ENCODE measurements at places on chromosomes 3 and 15.

- no peak for DNase-seq
Observed at GRCh38 chr3:128573707-128574162, 76.9 kb downstream of the RPN1 start.

- peak; percentile 72 for DNase-seq
Observed at GRCh38 chr15:72685925-72686794, at the start of the genes BBS4 and HIGD2B. Gene BBS4 (plus strand): TSS chr15:72686207. CDS start chr15:72686228, 21 bp downstream. Gene HIGD2B (minus strand): TSS chr15:72686182. CDS start chr15:72676374, 9,808 bp downstream.

DNA sequence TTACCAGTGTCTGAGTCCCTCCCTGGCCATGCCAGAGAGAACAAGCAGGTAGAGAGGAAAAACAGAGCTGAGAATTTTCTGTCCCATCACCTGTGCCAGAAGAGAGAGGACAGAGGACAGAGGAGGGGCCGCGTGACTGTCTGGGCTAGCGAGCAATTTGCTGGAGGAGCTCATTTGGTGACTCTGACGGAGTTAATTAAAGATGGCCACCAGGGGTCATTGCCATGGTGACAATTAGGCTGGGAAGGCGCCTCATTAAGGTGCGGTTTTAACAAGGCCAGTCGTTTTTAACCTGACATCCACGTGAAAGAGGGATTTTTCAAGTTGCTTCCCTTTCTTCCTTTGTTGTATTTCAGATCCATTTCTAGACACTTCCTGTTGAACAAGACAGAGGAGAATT is 72.4 kb downstream of the RHCG start:
- no peak for DNase-seq

DNA sequence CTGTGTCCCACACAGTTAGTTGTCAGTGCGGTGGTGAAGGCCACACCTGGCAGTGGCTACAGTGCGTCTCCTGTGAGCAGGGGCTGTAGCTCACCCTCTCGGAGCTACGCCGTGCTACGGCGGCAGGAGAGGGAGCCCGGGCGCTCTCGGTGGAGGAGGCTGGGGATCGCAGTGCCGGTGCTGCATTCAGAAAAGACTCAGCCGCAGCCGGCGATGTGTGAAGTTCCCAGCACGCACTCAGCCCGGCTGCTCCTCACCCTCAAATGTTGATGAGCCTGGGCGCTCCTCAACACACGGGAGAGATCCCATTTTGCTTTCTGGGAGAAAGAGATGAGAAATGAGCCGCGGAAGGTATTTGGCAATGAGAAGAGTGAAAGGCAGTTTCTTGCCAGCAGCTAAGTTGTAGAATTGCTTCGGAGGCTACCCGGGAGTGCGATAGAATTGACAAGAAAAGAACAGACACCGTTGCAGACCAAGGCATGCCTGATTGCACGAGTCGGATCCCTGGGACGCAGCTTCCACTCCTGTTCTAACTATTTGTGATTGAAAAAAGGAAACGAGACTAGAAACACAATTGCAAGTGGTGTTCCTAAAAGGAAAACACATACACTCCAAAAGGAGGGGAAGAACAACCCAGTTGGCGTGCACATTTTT is at the start of gene UNC13C:
Gene UNC13C (plus strand): TSS at position 189 of the 654 bp plus-strand sequence. CDS start 34,463 bp downstream, outside the sequence.
- no peak for DNase-seq

DNA sequence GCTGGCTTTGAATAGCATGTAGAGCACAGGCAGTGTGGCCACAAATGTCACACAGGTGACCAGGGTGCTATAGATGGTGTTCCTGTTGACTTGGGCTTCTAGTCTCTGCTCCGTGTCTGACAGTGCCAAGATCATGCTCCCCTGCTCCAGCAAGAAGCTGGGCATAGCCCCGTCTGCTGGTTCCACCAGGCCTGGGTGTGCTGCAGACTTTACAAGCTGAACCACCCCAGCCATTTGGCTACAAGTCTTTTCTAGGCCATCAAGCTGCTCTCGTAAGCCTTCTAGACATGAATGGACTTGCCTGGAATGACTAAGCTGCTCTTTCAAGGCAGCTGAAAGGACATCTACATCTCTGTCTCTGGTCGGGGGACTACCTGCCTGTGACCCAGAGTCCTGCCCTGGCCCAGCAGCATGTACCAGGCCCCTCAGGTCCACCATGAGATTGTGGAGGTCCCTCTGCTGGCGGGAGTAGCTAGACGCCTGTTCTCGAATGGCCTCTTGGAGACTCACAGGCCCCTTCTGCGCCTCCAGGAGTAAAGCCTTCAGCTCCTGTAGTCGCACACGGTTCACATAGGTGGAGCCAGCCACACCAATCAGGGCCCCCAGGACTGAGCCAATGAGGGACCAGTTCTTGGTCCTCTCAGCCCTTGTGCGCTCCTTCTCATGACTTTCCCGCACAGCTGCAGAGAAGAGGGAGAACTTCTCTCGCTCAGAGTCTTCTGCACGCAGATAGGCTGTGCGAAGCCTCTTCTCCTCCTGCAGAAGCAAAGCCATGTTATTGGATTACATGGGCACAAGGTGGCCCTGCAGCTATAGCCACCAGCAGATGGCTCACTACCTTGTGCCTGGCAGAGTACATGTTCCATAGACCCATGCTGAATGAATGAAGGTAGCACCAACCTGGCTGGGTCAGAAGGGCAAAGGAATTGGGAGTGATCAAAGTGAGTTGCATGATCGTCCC is 2.8 kb upstream of the PLXNB1 start:
- DNase-seq: peak; percentile 36

DNA sequence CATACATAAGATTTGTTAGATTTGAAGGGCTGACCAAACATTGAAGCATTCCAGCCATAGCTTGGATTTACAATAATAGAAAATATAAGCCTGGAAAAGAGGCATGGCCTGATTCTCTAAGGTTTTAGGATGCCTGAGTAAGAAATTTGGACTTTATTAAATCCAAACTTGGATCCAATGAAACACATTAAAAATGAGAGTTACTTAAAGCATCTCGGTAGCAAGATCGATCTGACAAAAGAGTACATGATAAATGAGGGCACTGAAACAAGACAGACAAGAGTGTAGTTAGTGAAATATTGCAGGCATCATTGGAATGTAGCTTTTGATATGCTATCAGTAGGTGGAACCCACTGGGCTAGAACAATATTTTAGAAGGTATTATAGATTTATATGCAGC is 855.7 kb upstream of the DPPA4 start:
- no peak for DNase-seq

DNA sequence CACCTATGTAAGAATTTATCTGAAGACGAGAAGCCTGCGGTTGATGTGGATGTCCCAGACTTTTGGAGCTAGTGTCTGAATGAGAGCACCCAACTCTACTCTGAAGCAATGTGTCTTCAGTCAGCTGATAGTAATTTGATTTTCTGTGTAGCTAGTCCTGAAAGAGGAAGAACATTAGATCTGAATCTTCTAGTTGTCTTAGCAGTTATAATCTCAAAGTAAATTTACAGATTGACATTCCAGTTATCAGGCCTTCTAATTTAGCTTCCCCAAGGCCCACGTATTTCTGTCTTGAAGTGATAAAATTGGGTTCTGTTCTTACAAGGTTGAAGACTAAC is 1.5 kb downstream of the TCAIM start:
- no peak for DNase-seq

Data from hematopoietic multipotent progenitor cell (in vitro differentiated cells).